ENCODE measurements at places on chromosomes 12 and 14.

GRCh38 chr14:83638748-83639504 is 1891.0 kb upstream of the FLRT2 start:
- DNase-seq, result no peak

- DNase-seq, result no peak
These were observed 519 bp upstream of the AP1G2 start for GRCh38 chr14:23568021-23568599.

- no peak for DNase-seq
These were observed 5.1 kb downstream of the ARHGDIB start for GRCh38 chr12:14956024-14956891.

GRCh38 chr14:20820063-20820904 is 17.6 kb upstream of the RNASE1 start:
- DNase-seq, result no peak

DNA sequence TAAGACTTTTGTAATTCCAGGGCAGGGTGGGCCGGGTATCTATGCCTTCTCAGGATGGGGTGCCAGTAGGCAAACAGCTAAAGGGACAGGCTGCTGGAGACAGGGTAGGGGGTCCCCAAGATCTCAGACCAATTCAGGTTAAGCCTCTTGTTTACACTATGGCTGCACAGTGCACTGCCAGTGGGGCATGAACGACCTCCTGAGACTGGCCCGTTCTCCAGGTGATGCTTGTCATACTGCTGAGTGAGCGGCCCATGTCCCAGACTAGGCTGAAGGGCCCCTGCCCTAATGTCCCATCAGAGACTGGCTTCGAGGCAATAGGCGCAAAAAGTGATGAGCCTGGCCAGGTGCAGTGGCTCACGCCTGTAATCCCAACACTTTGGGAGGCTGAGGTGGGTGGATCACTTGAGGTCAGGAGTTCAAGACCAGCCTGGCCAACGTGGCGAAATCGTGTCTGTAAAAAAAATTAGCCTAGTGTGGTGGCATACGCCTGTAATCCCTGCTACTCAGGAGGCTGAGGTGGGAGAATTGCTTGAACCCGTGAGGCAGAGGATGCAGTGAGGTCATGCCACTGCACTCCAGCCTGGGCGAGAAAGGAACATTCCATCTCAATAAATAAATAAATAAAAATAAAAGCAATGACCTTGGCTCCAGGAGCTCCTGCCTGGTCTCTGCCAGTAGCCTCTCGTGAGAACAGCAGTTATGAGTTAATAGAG is 12.6 kb downstream of the SLC25A29 start:
- DNase-seq, result no peak

GRCh38 chr12:57772429-57773322 is at the start of gene EEF1AKMT3:
EEF1AKMT3 (plus strand) TSS chr12:57772614; CDS start chr12:57772725, 111 bp downstream.
- DNase-seq, result no peak

DNA sequence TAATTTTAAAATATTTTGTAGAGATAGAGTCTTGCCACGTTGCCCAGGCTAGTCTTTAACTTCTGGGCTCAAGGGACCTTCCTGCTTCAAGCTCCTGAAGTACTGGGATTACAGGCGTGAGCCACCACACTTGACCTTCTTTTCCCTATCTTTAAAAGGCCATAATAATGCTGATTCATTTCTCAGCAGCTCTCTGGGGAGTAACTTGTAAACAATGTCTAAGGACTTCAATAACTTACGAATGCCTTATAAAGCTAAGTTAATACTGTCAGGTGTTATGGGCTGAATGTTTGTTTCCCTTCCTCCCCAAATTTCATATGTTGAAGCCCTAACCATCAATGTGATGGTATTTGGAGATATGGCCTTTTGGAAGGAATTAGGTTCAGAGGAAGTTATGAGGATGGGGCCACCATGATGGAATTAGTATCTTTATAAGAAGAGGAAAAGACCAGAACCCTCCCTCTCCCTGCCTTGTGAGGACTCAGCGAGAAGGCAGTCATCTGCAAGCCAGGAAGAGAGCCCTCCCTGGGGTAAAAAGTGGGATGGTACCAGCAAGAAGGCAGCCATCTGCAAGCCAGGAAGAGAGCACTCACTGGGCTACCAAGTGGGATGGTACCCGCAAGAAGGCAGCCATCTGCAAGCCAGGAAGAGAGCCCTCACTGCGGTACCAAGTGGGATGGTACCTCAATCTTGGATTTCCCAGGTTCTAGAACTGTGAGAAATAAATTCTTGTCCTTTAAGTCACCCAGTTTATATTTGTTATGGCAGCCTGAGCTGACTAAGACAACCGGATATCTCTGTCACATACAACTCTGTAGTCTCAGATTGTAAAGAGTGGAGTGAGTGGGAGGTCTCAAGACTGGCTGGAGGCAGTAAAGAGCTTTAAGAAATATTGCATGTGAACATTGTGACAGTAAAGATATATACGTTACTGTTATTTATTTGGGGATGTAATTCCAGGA is 16.3 kb upstream of the YBX3 start:
- DNase-seq, result no peak

- no peak for DNase-seq
These were observed 323.8 kb downstream of the BCAT1 start for GRCh38 chr12:24625103-24625502.

- DNase-seq, result no peak
These were observed 565 bp downstream of the SPRYD3 start for GRCh38 chr12:53078425-53079225.

GRCh38 chr12:112685321-112685720 is 106.2 kb upstream of the RPH3A start:
- DNase-seq, result no peak

DNA sequence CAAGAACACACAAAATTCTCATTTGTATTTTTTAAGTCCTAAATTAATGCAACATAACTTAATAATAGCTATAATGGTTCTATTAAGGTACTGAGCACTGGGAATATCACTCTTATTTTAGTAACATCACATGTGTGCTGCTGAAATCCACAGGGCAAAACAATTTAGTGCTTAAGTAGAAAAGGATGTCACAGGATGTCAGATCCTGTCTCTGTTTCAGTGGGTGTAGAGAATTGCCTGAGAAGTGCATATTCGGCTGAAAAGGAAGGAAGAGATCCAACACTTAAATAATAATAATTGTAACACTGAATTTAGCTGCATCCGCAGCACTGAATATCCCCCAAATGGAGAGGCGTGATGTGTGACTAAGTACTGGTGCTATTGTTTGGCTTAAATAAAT is 8.6 kb downstream of the LDHB start:
- DNase-seq, result no peak

DNA sequence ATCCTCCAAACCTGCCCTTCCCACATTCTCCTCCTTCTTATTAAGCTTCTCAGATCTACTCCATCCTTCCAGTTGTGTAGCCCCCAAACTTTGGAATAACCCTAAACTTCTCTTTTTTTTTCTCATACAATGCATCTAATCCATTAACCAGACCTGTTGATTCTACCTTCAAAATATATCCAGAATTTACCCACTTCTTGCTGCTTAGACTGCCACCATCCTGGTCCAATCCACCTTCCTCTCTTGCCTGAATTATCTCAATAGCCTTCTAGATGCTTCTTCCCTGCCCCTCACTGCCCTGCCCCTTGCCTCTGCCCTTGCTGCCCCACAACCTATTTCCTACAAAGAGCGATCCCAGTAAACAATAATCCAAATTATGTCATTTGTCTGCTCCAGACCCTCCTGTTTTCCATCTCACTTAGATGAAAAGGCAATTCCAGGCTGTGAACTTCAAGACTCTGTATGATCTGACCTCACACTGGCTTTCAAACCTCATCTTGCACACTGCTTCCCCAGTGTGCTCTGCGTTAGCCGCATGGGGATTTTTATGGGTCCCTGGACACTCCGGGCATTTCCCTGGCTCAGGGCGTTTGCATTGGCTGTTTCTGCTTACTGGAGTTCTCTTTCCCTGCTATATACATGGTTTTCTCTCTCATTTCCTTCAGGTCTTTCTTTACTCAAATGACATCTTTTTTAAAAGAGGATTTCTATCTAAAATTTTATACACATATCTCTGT is 42.6 kb upstream of the HIF1A start:
- DNase-seq, result no peak

GRCh38 chr12:109871668-109872314 is 8.6 kb downstream of the GLTP start:
- no peak for DNase-seq

All from cerebellar nuclear complex (tissue), 1 donor.